Kasumi-1 (cell line): ENCODE measurements at places on chromosomes 1 and 21.

DNA sequence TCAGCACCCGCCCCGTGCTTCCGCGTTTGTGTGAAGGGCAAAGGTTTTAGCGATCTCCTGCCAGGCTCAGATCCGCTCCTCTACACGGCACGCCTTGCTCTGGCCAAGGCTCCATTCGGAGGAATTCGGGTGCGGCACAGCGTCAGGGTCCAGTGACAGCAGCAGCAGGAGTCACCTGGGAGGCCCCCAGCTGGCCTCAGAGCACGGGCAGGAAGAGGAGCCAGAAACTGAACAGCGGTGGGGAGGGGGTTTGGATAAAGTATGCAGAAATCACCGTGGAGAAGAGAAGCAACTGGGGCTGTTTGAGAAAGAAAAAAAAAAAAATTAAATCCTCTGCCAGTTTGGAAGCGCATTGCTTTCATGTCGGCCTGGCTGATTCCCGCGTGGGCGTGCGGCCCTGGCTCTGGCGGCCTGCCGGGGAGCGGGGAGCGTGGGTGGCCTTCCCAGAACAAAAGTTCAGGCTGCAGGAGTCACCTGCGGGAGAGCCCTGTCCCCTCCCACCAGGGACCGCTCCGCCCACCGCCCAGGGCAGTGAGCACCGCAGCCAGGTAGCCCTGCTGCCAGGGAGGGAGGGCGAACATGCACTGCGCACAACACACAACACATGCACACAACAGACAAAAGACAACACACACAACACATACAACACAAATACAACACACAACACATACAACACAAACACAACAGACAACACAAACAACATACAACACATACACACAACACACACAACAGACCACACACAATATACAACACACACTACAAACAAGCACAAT, 107.6 kb downstream of the ETS2 start:
- DNase-seq = no peak

- no peak for DNase-seq
Measured at GRCh38 chr1:225678545-225678944, 25.6 kb upstream of the ENAH start.

- no peak for DNase-seq
Measured at GRCh38 chr1:246158131-246158530, 348.9 kb downstream of the SMYD3 start.

GRCh38 chr1:158153746-158154444, 26.8 kb upstream of the CD1D start:
- no peak for DNase-seq
